GM04503 (cell line): ENCODE measurements at places on chromosomes 6 and 20.

GRCh38 chr20:14711652-14712051 is 374.2 kb upstream of the FLRT3 start:
- no peak for DNase-seq

DNA sequence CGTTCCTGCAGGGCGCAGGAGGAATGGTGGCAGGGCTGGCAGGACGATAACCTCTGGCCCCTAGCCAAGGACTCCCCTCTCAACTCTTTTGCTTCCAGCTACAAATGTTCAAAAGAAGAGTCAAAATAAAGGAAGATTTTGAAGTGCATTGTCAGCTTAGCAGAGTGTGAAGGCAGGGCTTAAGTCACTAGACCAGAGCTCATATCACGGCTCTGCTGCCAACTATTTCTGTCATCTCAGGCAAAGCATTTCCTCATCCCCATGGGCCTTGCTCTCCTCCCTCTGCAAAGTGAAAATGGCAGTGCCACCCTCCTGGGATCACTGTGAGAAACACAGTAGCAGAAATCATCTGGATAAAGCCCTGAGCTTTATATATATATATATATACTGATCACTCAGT is 36.7 kb downstream of the CFAP61 start:
- no peak for DNase-seq

- no peak for DNase-seq
Observed at GRCh38 chr6:157145656-157146285, 177.5 kb downstream of the TMEM242 start.

DNA sequence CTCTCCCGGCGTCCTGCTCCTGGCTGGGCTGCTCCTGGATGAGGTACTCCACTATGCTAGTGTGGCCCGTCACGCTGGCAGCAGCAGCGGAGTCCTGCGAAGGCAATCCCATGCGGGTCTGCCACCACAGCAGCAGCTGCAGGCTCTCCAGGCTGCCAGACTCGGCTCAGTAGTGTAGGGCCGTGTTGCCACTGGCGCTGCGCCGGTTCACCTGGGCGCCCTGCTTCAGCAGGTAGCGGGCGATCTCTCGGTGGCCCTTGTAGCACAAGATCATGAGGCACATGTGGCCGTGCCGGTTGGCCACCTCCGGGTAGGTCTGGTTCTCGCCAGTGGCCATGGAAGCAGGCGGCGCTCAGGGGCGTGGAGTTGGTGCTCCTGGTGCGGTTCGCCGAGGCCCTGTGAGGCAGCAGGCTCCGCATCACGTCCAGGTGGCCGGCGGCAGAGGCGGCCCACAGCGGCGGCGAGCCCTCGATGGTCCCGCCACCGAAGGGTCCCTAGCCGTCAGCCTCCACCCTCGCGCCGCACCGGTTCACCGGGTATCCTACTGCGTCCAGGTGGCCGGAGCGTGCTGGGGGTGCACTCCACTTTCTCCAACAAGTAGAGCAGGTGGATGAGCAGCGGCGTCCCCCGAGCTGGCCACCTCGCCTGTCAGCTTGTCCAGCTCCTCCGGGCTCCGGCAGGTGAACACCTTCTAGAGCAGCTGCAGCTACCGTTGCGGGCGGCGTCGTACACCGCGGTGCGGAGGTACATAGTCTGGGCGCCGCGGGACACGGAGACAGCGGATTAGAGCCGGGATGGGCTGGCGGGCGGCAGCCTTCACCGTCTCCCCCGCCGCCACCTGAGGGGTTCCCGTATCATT is 19.8 kb downstream of the RFPL4B start:
- DNase-seq = no peak

GRCh38 chr6:74892091-74892490 is 313.8 kb downstream of the COL12A1 start:
- no peak for DNase-seq

GRCh38 chr20:19274412-19275015 is 62.1 kb downstream of the SLC24A3 start:
- DNase-seq = no peak

GRCh38 chr6:344816-345340 is 46.7 kb upstream of the IRF4 start:
- peak; percentile 31 for DNase-seq

- DNase-seq = no peak
Observed at GRCh38 chr6:54702772-54703171, 143.8 kb upstream of the FAM83B start.

DNA sequence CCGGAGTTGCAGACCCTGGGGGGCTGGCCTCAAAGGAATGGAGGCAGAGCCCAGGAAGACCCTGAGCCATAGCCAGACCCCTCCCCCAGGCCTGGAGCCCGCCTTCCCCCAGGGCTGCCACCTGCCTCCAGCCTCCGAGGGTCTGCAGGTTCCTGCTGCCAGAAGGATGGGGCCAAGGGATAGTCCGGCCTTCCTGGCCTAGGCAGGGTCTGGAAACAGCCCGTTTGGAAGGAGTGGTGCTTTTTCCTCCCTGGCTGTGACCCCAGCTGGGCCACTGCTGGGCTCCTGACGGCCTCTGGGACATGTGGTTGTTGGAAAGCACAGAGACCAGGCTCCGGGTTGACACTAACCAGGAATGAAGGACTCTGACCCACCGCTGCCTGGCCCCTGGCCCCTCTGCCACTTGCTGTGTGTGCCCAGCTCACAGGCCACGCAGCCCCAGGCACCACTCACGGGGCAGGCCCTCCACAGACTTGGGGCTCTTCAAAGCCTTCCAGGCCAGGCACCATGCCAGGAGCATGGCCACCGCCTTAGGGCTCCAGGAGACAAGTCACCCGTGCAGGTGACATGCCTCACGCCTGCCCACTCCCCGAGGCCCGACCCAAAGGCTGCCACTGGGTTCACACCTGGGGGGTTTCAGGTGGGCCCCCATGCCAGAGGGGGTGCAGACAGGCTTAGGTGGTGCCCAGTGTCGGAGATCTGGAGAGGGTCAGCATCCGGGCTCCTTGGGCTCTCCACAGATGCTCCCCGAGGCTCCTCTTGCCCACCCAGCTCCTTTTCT is 3.9 kb upstream of the LAMA5 start:
- no peak for DNase-seq

DNA sequence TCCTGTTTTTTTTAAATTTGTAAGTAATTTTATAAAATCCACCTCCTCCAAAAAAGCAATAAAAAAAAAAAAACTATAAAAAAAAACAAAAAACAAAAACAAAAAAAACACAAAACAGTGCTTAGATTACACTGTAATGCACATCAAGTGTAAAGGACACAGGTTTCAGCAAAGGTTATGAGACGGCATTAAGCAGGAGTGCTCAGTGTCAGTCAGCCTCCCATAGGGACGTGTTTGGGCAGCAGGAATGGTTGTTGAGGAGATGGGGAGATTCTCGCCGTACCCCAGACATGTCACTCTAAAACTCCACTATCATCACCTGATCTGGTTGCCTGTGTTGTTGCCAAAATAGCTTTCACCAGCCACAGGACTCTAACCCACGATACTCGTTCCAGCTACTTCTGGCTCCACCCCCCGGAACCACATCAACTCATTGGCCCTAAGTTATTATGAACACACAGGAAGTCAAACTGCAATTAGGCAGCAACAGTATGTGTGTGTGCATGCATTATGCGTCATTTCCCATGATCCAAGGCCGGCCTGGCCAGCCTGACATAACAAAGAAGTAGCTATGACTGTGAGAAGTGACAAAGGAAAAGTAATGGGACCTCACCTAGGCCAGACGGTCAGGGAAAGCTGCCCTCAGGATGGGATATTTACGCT is 28.7 kb downstream of the ECT2L start:
- DNase-seq = no peak

- DNase-seq = peak; percentile 98
Observed at GRCh38 chr6:149012040-149012545, 265.3 kb downstream of the UST start.

DNA sequence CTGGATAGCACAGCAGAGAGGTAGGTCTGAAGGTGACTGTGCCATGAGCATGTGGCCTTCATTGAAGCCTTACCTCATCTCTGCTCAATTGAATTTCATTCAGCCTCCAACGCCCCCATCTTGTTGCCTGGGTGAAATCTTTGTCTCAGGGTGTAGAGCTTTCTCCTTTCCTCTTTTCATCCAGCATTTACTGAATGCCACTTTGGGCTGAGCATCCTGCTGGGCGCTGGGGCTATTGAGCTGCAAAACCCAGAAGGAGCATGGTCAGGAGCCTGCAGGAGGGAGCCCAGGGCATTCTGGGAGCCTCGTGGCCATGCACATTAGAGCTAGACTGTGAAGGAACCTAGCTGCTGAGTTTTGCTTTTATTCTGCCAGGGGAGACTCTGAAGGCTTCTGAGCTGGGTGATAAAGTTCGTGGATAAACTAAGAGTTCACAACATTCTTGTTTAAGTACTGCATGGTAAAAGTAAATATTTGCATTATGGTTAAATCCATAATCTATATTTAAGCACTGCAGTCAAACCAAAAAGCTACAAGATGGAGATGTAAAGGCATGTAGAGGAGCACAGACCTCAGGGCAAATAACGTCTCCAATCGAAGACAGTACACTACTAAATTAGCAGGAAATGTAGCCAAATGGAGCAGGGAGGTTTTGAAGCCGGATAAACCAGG is 13.2 kb upstream of the ASXL1 start:
- DNase-seq = no peak

GRCh38 chr6:13089296-13089994 is 238.9 kb downstream of the TBC1D7 start:
- peak; percentile 12 for DNase-seq

- no peak for DNase-seq
Observed at GRCh38 chr6:31363811-31364210, 6.8 kb upstream of the HLA-B start.

- DNase-seq = no peak
Observed at GRCh38 chr6:2793534-2794151, 28.4 kb downstream of the WRNIP1 start.

GRCh38 chr6:22575190-22575589 is 5.8 kb downstream of the HDGFL1 start:
- no peak for DNase-seq

- DNase-seq = no peak
Observed at GRCh38 chr6:136274062-136274461, 15.6 kb downstream of the BCLAF1 start.

DNA sequence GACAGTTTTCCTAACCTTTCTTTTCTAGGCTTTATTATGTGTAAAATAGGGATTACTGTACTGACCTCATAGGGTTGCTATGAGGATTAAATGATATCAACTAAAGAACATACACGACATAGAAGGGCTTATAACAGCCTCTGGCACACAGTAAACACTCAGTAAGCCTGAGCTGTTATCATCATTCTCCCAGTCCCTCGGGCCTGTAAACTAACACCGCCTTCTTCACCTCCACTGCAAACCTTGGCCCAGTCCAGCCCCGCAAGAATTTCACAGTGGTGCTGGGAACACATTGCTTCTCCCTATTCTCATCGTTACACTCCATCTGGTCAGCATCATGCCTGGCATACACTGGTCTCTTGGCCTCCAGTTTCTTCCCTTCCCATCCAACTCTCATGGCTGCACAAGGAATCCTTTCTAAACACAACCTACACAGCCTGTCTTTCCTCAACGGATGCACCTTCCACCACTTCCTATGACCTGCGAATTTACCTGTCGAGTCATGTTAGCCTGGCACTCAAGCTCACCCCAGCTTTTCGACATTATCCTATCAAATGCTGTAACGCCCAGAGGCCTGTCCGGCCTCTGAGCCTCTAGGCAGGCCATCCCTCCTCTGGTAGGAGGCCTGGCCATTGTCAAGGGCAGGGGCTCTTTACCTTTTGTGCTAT is 92.1 kb downstream of the FYN start:
- DNase-seq = no peak

- no peak for DNase-seq
Observed at GRCh38 chr6:161101517-161101916, 109.9 kb downstream of the MAP3K4 start.

DNA sequence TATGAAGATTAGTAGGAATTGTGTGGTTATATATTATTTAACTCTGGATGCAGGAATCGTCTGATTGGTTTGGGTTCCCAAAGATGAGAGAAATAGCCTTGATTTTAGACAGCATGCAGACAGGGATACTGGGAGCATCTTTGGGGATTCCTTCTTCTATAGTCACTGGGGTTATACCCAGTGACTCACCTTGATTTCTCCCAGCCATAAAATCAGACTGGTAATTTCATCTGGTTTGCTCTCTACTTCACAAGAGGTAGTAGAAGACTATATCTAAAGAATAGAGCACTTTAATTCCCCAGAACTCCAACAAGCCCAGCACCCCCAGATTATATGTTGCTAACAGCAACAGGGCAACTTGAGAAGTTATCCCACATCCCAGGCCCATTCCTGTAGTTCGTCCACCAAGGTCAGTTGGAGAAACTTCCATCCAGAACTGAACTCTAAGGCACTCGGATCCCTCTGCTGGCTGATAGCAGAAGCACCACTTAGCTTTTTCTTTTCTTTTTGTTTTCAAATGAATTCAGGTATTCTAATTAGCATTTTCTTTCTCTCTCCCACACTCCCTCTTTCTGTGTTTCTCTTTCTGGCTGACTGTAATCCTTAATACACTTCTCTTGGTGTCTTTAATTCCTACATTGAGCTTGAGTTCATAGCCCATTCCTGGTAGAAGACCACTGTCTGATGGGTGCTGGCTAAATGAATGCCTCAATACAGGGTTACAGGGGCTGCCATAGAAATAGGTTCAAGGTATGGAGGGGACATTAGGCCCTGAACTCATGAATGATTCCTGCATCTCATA is 20.4 kb upstream of the EFHC1 start:
- no peak for DNase-seq

- no peak for DNase-seq
Observed at GRCh38 chr6:67184405-67184804, 1450.7 kb upstream of the ADGRB3 start.

DNA sequence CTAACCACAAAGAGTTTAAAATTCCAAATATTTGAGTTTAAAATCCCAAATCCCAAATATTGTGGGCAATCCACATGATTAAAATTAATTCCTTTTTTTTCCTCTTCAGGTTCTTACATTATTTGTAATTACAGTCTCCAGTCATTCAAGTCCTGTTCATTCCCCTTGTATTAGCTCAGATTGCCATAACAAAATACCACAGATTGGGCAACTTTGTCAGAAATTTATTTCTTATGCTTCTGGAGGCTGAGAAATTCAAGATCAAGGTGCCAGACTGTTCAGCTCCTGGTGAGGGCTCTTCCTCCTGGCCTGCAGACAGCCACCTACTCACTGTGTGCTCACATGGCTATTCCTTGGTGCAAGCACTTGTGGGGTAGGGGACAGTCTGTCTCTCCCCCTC is 105.5 kb downstream of the ARMC2 start:
- no peak for DNase-seq

GRCh38 chr6:134363323-134364039 is 45.6 kb upstream of the SGK1 start:
- no peak for DNase-seq

- DNase-seq = no peak
Observed at GRCh38 chr6:11141295-11141694, 29.8 kb upstream of the ERVFRD-1 start.

DNA sequence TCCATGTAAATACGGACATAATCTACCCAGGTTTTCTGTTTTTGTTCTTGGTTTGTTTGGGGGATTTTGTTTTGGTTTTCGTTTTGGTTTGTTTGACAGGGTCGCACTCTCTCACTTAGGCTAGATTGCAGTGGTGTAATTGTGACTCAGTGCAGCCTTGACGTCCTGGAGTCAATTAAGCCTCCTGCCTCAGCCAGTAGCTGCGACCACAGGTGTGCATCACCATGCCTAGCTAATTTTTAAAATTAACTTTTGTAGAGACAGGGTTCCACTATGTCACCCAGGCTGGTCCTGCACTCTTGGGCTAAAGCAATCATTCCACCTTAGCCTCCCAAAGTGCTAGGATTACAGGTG is 37.8 kb upstream of the EYA4 start:
- no peak for DNase-seq

- no peak for DNase-seq
Observed at GRCh38 chr20:57323034-57323433, 6.6 kb upstream of the SPO11 start.

- no peak for DNase-seq
Observed at GRCh38 chr6:170182781-170183120, 108.1 kb downstream of the DLL1 start.

- DNase-seq = no peak
Observed at GRCh38 chr6:129115471-129115870, 232.5 kb downstream of the LAMA2 start.
